ENCODE measurements at places on chromosomes 3 and 15.
A peak's percentile ranks its signal among the peaks of the same experiment; 100 is the strongest.

GRCh38 chr3:115325539-115325938, 178.5 kb upstream of the ZBTB20 start:
- DNase-seq = no peak

GRCh38 chr3:50515565-50516439, 12.4 kb upstream of the CACNA2D2 start:
- no peak for DNase-seq

GRCh38 chr3:7393944-7394605, 533.2 kb downstream of the GRM7 start:
- DNase-seq = no peak

DNA sequence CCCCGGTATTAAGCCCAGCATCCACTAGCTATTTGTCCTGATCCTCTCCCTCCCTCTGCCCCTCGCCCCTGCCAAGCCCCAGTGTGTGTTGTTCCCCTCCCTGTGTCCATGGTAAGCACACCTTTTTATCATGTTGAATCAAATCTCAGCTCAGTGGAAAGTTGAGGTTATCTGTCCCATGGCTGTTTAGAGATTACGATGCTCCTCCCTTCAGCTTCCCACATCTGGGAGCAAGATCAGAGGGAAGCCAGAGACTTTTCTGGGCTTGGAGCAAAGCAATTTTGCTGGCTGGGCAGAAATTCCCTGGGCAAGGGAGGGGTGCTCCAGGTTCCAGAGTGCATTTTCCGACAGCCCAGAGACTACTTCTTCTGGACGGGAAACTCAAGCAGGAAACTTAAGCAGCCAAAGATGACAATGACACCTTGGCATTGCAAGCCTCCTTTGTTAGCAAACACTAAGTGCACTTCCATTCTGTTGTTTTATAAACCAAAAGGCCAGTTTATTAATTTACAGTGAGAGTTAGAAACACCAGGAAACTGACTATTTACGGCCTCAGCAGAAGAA, 104.5 kb downstream of the MESD start:
- DNase-seq = no peak

DNA sequence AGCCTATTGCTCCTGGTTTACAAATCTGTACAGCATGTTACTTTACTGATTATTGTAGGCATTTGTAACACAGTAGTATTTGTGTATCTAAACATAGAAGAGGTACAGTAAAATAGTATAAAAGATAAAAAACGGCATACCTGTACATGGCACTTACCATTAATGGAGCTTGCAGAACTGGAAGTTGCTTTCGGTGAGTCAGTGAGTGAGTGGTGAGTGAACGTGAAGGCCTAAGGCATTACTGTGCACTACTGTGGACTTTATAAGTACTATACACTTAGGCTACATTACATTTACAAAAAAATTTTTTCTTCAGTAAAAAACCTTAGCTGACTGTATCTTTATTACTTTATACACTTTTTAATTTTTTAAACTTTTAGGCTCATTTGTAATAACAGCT, 90.9 kb downstream of the RAP2B start:
- DNase-seq = no peak

GRCh38 chr15:92616621-92617548, 38.7 kb downstream of the FAM174B start:
- DNase-seq = no peak

- DNase-seq = no peak
Observed at GRCh38 chr3:4494895-4495264, 1.7 kb downstream of the ITPR1 start.

DNA sequence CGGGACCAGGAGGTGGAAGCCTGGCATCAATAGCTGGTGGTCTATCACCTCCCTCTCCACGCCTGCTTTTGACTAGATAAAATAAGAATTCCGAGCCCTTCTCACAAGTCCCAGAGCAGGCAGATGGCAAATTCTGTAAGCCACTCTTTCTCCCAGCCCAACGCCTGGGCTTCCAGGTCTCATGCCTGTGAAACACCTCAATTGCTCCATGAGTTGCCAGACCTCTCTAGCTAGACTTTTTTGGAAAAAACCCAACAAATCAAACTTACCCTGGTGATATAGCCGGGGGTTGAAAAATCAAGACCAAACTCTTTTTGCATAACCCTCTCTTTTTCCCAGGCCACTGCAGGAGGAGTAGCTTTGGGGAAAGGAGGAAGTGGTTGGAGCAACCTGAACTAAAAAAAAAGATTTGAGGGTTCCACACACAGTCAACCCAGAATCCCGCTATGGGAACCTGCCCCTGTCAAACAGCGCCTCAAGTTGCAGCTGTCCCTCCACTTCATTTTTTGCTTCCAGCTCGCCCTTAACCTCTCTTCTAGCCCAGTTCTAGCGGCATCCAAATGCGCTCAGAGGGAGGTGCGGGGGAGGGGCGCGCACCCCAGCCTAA, 7.0 kb downstream of the BHLHE40 start:
- DNase-seq = no peak

GRCh38 chr3:195708061-195708460, 12.7 kb upstream of the MUC20 start:
- no peak for DNase-seq

- DNase-seq = no peak
Observed at GRCh38 chr3:96996009-96996408, 181.6 kb downstream of the EPHA6 start.

DNA sequence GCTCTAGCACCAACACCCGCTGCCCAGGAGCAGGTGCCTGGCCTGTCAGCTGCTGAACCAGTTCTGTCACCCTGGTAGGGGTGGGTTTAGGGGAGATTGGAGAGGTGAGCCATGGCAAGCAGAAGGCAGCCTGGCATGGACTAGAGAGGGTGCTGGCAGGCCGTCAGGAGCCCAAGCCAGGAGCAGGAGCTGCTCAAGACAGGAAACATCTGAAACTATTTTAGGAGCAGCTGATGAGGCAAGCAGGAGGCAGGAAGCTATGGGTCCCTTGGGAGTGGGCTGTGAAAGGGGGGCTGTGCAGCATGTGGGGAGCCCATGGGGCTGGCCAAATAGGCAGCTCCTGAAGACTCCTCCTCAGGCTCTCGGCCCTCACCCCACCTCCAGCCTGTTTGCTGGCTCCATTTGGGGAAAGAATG, 2.3 kb downstream of the INKA1 start:
- no peak for DNase-seq

DNA sequence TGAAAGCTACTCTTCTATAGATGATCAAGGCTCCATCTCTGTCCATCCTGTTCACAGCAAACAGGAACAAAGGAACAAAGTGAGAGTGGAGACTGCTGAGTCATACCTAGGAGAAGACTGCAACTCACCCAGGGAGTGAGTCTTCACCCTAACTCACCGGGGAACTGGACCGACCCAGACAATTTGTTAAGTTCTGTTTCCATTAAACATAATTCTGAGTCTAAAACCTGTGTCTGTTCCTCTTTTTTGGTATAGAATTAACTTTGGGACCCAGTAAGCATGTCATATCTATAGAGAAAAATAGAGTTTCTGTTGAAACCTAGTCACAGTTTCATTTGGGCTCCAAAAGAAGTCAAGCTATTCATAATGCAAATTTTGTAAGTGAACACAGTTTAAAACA, 21.6 kb downstream of the CCDC80 start:
- DNase-seq = peak; percentile 21

- DNase-seq = no peak
Observed at GRCh38 chr3:59784164-59784563, 734.3 kb upstream of the CFAP20DC start.

DNA sequence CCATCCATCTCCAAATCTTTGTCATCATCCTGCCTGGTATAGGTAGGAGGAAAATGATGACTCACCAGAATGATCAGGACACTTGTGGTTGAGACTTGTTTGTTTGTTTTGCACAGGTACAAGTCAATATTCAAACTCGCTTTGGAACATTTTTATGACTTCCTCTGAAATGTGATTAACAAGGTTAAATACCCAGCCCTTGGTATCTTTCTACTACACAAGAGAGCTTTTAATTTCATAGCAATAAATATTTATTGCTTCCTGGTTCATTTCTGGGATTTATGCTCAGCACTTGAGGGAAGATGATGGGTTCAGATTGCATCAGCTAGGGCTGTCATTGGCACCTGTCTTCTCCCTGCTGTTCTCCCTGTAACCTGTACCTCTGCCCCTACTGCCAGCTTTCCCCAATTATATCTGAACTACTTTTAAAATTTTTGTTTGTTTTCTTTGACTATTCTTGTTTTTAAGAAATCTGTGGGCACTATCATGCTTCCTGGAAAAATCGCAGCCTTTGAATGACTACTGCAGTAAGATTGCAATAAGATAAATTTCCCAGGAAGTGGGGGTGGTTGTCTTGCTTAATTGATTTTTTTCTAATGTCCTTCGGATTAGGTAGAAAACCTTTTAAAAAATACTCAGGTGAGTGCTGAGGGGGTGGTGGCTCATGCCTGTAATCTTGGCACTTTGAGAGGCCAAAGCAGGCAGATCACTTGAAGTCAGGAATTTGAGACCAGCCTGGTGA, 24.3 kb upstream of the GCNT3 start:
- no peak for DNase-seq

GRCh38 chr3:110381992-110382391, 689.6 kb upstream of the NECTIN3 start:
- no peak for DNase-seq

- DNase-seq = no peak
Observed at GRCh38 chr3:184336547-184337398, 627 bp upstream of the FAM131A start.

DNA sequence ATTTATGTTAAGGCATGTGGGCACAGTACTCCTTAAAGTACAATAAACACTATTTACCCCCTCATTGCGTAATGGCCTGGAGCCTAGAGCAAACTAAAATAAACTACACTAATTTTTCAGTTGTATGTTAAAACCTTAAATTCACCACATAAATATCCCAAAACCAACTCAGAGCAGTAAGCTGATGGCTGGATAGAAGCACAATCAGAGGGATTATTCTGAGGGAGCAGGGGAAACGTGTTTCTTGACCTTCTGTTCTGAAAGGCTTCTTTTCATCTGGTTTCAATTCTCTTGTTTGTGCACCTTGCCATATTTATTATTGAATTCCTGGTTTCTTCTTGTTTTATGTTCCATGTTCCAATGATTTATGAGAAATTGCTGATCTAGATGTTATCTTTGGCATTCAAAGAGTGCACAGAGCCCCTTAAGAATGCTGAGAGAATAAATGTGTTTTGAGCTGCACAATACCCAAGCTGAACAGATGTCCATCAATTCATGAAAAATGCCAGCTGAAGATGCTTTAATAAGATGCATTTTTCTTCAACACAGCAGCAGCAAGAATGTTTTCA, 29.6 kb downstream of the RPL22L1 start:
- no peak for DNase-seq

DNA sequence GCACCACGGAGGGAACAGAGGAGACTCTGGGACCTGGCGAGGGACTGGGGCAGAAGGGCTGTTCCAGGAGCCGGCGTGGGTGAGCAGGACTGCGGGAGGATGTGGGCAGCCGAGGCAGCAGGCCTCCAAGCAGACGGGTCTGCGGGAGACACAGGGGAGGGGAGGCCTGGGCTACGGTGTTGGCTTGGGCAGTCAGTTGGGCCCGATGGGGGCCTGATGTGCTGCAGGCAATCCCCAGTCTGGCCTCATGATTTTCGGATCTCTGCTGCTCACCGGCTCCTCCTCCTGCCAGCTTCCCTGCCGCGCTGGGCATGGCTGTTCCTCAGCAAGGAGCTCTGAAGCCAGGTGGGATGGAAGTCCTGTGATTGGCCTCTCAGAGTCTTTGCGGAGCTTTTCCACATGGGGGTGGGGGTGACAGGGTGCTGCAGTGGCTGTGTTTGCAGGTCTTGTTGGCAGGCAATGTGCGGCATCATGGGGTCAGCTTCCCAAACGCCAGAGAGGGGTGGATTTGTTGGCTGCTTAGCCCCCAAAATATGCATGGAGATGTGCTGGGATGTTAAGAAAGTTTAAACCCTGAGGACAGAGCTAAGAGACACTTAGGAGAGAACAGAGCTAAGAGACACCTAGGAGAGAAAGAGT, 19.3 kb downstream of the MINAR1 start:
- DNase-seq = no peak

DNA sequence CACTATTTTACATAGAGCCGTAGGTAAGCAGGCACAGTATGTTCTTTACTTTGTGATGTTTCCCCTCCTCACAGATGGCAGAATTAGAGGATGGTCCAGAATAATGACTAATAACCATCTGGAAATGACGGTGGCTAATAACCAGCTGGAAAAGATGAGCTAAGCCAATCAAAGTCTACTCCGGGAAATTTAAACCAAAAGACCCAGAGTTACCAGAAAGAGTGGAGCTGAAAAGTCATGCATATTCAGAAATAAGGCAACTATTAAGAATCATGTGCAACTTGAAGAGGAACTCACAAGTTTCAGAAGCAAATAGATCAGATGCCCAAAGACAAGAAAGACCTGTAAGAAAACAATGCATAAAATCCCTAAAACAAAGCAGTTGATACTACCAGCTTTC, 33.6 kb downstream of the DMXL2 start:
- DNase-seq = no peak

DNA sequence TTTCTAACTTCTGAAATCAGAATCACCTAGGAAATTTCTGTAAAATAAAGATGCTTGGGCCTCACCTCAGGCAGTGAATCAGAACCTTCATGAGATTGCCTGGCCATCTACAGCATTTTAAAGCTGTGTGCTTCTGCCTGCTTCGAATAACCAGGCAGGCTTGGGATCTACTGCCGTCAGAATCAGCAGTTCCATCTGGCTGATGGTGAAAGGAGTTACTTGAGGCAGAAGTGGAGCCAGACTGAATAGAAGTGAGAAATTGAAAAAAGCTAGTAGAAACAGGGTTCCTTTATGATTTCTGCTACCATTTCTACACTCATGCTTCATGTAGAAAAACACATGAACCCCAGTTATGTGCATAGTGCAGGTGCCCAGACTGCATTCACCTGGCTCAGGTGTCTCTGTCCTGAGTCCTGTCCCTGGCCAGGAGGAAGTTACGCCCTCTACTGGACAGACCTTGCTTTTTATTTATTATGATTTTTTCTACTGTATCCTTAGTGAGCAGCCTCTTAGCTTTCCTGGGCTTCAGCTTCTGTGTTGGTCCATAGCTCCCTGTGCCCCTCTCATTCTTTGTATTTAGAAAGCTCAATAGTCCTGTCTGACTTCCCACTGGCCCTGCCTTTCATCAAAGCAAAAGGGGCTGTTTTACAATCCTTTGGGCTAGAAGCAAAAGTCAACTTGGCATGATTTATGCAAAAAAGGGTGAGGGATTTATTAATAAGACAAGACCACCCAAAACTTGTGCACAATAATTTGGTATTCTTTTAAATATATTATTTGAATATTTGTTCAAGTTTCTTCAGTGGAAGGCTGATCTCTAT, 200.8 kb upstream of the GOLGA6L4 start:
- DNase-seq = no peak

Measured in GM19239 (cell line).